EL (cell line): ENCODE measurements at places on chromosomes 4 and X.

- DNase-seq, result no peak
Measured at GRCh38 chr4:79294064-79294463, 31.8 kb downstream of the NAA11 start.

DNA sequence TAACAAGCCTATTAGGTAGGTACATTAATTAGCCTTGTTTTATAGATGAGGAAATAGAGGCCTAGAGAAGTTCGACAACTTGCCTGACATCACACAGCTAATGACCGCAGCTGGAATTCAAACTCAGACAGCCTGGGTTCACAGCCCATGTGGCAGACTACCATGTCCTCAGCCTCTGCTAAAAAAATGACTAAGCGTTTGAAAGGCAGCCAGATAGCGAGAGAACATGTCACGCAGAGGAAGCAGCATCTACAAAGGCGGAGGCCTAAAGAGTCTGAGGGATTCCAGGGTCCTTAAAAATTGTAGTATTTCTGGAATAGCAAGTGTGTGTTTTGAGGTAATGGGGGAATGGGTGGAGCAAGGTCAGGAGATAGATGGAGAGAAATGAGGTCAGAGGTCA, 33.2 kb upstream of the BMP15 start:
- peak; percentile 0 for DNase-seq

GRCh38 chrX:136453771-136454170, 34.0 kb upstream of the BRS3 start:
- no peak for DNase-seq

DNA sequence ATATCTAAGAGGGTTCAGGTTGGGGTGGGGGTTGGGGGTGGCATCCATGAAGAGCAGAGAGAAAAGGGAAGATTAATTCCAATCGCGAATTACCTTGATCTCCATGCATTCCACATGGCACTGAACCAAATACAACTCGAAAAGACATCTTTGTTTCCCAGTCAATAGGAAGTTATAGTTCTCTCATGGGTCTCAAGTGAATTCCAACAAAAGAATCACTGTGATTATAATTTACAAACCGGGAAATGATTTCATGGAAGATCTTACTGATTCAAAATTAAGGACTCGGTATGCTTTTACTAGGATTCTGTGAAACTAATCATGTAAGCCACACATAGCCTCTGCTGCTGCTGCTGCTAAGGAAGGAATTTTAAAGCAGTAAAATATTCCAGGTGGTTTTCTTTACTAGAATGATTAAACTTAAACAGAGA, 26.6 kb upstream of the AMELX start:
- DNase-seq, result no peak

DNA sequence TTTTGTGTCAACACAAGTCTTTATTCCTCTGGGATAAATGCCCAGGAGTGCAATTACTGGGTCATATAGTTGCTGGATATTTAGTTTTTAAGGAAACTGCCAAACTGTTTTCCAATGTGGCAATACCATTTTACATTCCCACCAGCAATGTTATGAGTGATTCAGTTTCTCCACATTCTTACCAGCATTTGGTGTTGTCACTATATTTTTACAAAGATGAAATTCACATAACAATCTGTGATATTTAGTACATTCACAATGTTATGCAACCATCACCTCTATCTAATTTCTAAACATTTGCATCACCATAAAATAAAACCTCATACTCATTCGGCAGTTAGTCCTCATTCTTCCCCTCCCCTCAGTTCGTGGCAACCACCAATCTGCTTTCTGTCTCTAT, 75.0 kb downstream of the MAMLD1 start:
- DNase-seq, result no peak

- no peak for DNase-seq
Measured at GRCh38 chr4:176262243-176262642, 6.8 kb downstream of the ASB5 start.

- DNase-seq, result peak; percentile 13
Measured at GRCh38 chr4:60884587-60884986, 315.5 kb upstream of the ADGRL3 start.

DNA sequence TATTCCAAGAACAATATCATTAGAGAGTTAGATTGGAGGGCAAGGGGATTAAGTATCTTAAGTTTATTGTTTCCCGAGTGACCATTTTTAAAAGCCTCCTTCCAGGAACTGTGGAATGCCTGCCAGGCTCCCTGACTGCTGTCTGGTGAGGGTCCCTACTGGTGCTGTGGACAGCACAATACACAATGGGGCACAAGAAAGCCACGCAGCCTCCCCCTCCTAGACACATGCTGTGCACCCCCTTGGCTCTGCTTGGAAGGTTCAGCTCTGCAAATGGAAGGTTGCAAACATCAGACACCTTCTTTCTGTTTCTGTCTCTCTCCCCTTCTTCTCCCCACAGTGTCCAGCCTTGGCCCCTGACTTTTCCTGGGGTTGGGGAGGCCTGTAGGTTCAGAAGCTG, 153.2 kb downstream of the SHROOM3 start:
- DNase-seq, result no peak

- peak; percentile 57 for DNase-seq
Measured at GRCh38 chr4:37601531-37601930, 84.6 kb downstream of the RELL1 start.

- DNase-seq, result no peak
Measured at GRCh38 chr4:6541789-6542188, 33.2 kb upstream of the MAN2B2 start.

DNA sequence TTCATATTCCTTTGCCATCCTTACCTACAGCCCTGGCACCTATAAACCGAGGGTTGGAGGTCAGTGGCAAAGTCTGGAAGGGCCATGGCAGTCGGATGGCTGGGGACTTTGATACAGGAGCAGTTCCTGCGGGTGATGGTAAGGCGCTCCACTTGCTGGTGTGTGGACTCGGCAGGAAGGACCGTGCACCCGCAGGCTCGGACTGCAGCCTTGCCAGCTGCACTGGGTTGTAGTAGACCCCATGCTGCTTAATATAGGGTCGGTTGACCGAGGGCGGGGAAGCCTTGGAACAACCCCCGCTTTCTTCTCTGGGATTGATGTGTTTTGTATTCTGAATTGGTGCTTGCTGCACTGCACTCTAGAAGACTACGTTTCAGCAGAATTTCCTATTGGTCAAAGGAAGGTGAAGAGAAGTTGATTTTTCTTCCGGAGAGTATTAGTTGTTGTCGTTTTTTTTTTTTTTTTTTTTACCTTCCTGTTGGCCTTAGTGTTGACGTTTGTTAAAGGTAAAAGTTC, 638 bp downstream of the BLTP1 start:
- DNase-seq, result peak; percentile 43

GRCh38 chrX:78314561-78314960, 12.8 kb downstream of the CYSLTR1 start:
- DNase-seq, result no peak

DNA sequence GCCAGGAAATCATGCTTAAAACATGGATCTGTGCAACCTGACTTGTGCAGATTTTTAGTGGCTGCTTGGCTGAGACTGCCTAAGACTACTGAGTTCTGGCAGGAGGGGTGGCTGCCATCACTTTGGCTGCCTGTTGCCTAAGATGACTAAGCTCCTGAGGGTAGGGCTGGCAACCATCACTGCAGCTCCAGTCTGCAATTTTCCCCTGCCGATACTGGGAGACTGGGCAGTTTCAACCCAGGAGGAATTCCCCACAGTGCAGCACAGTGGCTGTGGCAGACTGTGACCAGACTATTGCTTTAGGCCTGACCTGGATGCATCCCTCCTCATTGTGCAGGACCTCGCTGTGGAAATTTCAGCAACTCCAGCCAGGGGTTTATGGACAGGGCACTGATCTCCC, 544.9 kb downstream of the ANKRD50 start:
- DNase-seq, result peak; percentile 2

DNA sequence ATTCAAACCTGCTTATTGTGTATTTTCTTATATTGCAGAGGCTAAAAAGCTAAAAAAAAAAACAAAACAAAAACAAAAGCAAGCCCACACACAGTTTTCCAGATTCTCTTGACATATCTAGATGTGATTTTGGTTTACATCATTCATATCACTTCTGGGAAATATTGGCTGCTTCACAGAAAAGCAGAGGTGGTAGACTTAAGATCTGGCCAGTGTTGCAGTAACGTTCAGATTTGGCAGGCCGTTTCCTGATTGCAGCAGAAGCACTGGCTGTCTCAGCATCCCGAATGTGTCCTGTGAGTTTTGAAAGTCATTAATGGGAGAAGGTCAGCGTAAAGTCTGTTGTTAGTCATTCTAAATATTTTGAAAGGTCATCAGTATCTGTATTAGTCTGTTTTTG, 2062.0 kb downstream of the ARAP2 start:
- peak; percentile 29 for DNase-seq

GRCh38 chrX:63764946-63765345, 20.1 kb downstream of the ARHGEF9 start:
- peak; percentile 60 for DNase-seq

DNA sequence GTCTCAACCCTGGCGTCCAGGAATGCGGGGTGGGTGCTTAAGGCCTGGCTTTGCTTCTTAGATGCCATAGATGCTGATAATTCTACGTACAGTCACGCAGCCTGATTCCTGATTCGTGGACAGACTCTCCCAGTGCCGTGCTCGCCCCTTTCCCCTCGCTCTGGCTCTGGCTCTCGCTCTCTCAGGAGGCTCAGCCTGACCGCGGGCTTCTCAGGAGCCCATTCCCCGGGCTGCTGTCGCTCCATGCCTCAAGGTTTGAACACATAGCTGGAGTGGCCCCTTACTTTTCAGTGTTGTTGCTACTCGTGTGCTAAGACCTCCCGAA, 59.2 kb upstream of the ZC4H2 start:
- peak; percentile 23 for DNase-seq

- peak; percentile 34 for DNase-seq
Measured at GRCh38 chr4:99723612-99724011, 66.0 kb upstream of the C4orf54 start.

DNA sequence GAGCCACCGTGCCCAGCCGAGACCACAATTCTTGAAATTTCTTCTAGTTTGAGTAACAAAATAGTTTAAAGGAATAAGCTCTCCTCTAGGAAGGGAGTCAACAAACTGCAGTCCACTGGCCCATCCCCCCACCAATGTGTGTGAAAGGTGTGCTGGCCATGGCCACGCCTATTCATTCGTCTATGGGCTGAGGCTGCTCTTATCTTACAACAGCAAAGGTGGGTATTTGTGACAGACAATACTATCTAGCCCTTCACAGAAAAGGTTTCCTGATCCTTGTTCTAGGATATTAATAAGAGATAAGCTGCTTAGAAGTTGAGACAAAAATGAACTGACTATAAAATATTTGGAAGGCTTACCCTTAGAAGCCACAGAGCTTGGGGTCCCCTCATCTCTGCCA, 41.2 kb downstream of the BEND2 start:
- DNase-seq, result no peak

- no peak for DNase-seq
Measured at GRCh38 chr4:78291277-78291676, 234.2 kb downstream of the FRAS1 start.

GRCh38 chr4:183349673-183350072, 27.4 kb upstream of the CLDN24 start:
- DNase-seq, result peak; percentile 83

GRCh38 chr4:94525993-94526728, 74.4 kb downstream of the PDLIM5 start:
- peak; percentile 38 for DNase-seq

- no peak for DNase-seq
Measured at GRCh38 chr4:102988429-102989020, 31.0 kb downstream of the SLC9B1 start.

- DNase-seq, result no peak
Measured at GRCh38 chrX:150358651-150359050, 4.5 kb upstream of the MAMLD1 start.

GRCh38 chr4:138892483-138893407, 122.8 kb upstream of the NOCT start:
- DNase-seq, result no peak

GRCh38 chr4:17665852-17666251, 51.4 kb downstream of the MED28 start:
- no peak for DNase-seq

- DNase-seq, result peak; percentile 91
Measured at GRCh38 chr4:141905751-141906150, 269.4 kb downstream of the IL15 start.

DNA sequence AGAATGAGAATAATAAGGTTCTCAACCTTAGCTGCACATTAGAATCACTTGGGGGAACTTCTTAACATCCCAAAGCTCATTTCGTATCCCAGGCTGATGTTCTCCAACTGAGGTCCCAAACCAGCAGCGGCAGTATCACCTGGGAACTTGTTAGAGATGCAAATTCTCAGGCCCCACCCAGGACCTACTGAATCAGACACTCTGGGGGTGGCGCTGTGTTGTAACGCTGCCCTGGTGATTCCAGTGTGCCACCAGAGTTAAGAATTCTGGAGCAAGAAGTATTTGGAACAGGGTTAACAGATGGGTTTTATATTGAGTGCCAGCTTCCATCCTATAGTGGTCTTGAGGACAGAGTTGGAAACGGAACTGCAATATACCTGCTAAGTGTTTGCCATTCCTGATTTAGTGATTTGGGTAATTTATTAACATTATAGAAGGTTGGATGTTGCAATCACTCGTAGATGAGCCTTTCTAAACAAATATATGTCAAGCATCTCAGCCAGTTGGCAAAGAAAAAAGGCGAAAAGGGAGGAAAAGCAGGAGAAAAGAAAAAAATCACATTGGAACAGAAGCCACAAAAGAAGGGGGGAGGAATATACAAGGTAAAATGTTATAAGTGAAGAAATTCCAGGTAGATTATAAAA, 141.0 kb downstream of the ARX start:
- no peak for DNase-seq

- DNase-seq, result no peak
Measured at GRCh38 chr4:170033999-170034398, 7.8 kb upstream of the MFAP3L start.

DNA sequence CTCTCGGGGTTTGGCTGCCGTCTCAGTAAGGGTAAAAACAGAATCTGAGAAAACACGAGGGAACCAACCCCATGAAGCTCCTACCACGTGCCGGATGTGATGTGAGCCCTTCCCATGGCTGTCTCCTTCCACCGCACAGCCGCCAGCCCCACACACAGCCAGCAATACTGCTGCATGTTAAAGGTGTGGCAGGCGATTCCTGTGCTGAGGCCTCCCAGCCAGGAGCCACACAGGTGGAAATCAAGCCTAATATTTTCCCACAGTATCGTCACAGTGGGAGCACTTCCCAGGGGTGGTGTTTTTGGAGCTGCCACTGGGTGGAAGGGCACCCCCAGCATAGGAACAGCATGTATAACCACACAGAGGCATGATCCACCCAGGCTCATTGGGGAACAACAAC, 77.5 kb downstream of the SLC2A9 start:
- DNase-seq, result no peak

GRCh38 chr4:169307576-169307975, 36.8 kb upstream of the SH3RF1 start:
- DNase-seq, result no peak

DNA sequence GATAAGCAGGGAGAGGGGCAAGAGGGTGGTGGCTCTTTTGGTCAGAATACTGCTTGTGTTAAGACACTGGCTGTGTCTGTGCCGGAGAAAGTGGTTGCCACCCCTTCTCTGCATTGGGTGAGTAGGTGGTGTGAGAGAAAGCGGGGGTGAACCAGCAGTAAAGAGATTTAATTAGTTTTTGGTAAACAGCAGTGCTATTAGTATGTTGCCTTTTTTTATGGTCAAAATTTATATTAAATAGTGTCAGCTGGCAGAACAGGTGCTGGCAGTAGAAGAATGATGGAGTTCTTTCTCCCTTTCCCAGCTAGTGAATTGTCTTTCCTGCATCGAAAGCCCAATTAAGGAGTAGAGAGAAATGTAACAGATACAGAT, 181.6 kb downstream of the LARP7 start:
- DNase-seq, result no peak

- no peak for DNase-seq
Measured at GRCh38 chr4:108830509-108831244, 67.8 kb upstream of the ETNPPL start.

GRCh38 chrX:8988446-8988845, 45.5 kb downstream of the FAM9B start:
- DNase-seq, result peak; percentile 17
